Esophagus squamous epithelium (tissue), 5 donors: ENCODE measurements at places on chromosomes 1 and 21.

GRCh38 chr1:241950390-241950789 is 7.2 kb upstream of the BECN2 start:
- no peak for DNase-seq

GRCh38 chr1:162916407-162916806 is 55.4 kb upstream of the CCDC190 start:
- DNase-seq, result no peak

GRCh38 chr1:80540149-80540548 is 1260.6 kb upstream of the ADGRL2 start:
- no peak for DNase-seq

DNA sequence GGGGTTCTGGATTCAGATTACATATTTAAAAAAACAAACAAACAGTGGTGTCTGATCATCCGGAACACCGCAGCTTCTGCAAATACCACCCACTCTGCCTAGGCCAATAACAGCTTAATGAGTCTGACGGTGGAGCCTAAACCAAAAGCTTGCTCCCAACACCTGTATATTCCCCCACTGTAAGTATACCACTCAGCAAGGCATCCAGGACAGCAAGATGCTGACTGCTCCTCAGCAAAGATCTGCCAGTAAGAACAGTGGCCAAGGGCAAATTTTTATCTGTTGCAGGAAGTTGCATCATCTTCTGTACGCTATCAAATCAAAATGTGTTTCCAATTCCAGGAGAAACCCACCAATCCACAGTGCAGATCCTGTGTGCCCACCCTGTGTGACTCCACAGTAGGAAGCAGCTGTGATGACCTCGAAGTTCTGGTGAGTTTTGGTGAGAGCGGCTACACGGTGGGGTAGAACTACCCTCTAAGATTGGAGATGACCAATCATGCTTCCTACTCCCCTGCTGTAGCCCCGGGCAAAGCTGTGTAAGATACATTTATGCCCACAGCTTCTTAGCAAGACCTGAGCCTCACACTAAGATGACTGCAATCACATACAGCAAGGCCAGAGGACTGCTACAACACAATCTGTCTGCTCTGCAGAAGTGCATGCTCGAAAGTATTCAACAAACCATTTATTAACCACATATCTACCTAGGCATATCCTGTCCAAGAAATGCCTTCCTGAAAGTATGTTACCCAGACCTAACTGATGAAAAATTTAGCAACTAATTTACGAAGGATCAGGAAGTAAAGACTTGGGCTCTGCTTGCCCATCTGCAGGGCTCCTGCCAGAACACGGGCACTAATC is 30.5 kb downstream of the SIPA1L2 start:
- DNase-seq, result no peak

- DNase-seq, result no peak
These were observed 228.8 kb upstream of the B3GALT2 start for GRCh38 chr1:193415256-193415655.

DNA sequence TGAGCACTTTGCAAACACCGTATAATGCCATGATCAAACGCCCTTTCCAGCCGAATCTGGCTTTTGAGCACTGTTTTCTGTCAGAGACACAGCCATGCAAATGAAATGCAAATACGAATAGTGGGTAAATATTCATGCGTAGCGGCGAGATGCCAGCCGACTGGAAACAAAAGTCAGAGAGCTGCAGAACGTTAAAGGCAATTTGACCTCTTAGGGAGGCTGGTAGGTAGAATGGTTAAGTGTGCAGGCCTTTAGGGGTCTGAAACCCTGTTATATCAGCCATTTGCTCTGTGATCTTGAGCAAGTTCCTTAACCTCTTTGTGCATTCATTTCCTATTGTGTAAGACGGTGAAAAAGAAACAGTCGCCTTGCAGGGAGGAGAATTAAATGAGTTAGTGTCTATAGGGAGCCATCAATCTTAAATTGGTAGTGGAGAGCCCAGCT is 6.5 kb upstream of the SDHB start:
- no peak for DNase-seq

DNA sequence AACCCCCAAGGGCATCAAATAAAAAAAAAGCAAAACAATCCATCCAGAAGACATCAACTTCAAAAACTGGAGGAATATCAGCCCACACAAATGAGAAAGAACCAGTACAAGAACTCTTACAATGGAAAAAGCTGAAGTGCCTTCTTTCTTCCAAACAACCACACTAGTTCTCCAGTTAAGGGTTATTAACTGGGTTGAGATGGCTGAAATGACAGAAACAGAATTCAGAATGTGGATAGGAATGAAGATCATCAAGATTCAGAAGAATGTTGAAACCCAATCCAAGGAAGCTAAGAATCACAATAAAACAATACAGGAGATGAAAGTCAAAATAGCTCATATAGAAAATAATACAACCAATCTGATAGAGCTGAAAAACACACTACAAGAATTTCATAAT is 104.5 kb downstream of the NME7 start:
- DNase-seq, result no peak

GRCh38 chr1:23645338-23645737 is 46.3 kb upstream of the RPL11 start:
- DNase-seq, result no peak

- DNase-seq, result no peak
These were observed 31.2 kb upstream of the TNFRSF1B start for GRCh38 chr1:12135612-12136011.

GRCh38 chr1:23444104-23444533 is 19.6 kb upstream of the TCEA3 start:
- no peak for DNase-seq

- no peak for DNase-seq
These were observed 17.8 kb upstream of the CD84 start for GRCh38 chr1:160597051-160597450.

DNA sequence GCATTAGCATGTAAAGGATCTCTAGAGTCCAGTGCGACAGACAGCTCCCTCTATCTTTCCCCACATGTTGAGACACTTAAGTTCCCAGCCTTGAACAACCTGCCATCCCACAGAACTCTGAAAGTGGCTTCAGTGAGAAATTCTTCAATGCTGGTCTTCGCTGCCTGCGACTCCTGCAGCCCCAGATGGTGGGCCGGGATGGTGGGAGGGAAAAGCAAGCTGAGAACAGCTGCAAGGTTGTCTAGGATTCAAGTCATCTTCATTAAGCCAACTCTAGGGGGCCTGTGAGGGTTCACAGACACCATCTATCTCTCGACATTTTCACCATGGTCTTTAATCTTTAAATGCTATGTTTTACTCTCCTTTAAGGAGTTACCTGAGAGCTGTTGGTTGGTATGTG is 185.5 kb upstream of the C1orf174 start:
- no peak for DNase-seq

- no peak for DNase-seq
These were observed 704 bp downstream of the WDR4 start for GRCh38 chr21:42878678-42878992.

GRCh38 chr1:48572646-48573258 is 100.7 kb upstream of the SPATA6 start:
- DNase-seq, result no peak

GRCh38 chr1:34358636-34359035 is 181.9 kb downstream of the C1orf94 start:
- DNase-seq, result no peak

DNA sequence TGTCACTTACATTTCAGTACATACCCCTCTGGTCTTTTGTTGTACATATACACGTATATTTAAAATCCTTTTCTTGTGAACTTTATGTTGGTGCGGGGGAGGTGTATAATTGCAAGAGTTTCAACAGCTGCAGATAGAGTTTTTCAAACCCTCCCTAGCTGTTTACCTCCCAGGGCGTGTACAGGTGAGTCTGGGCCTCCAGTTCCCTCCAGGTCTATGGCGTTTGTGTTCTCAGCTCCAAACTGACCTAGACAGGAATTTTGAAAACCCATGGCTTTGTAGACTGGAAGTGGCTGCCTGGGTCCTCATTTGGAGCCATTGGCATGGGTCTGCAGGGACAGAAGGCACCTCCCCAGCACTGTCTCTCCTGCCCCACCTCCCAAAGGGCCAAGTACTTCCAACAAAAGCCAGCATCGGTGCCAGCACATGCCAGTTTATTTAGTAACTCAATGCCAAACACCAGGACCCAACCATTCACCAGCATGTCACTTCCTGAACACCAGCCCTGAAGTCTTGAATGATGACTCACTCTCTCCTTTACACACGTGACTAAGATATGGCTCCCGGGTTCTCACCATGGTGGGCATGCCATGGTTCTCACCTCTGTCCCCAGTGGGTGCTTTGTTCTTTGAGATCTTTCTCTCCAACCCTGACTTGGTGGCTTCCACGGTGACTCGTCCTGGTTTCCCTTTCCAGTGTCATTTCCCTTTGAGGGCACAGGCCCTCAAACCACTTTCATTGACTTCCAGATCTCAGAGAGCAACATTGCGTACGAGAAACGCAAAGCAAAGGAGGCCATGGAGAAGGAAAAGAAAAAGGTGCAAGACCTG is 57.3 kb upstream of the EFHD2 start:
- no peak for DNase-seq

DNA sequence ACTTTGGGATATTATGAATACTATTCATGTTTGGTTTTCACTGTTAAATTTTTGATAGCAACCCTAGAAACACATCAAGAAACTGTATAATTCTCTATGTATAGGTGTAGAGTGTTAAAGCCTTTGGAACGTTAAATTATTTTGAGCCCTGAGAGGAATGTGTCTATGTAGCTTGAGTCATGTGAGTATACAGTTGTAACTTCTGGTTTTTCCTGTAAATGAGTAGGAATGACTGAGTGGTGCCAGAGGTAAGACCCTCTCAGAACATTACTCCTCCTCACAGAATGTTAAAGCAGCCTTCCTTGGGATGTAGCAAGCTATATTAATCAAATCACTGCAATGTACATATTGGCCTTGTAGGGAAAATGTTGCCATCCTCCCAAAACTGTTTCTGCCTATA is 69.0 kb downstream of the C1orf21 start:
- no peak for DNase-seq

DNA sequence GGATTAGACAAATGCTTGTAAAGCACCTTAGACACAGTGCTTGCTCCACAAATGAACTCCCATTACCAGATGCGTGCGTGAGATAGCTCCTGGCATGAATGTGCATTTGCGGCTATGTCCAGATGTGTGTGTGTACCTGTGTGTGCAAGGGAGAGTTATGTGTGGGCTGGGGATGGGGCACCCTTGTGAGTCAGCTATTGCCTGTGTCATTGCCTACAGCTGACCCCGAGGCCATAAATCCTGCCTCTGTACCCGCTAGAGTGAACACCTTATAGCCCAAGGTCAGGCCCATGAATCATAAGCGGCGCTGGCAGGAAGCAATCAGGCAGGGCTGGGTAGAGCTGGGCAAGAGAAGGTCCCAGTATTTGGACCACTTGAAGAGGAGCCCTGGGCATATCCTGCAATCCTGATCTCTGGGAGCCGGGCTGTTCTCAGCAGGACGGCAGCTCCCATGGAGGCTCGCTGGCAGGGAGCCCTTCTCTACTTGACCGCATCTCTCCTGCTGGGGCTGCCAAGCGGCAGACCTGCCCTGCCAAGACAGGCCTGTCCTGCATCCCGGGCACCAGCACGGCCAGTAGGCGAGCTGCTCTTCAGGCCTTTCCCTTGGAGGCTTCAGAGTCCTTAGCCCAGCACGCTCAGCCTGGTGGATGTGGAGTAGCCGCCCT is 86.4 kb downstream of the TMEM53 start:
- DNase-seq, result no peak

DNA sequence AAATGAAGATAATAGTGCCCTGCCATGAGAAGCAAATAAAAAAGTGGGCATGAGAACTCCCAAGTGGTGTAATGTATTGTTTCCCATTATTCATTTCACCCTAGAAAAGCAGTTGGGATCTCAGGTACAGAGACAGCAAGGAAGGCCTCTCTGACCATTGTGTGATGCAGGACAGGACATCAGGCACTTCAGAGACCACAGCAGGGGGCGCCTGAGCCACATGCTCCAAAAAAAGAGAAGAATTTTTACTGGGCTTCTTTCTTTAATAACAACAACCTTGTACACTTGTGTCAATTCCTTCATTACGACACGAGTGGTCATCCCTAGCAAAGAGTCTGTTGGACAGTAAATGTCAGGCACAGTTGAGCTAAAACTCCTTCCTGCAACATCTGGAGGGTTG is 533.3 kb downstream of the OMA1 start:
- DNase-seq, result no peak

GRCh38 chr1:20964540-20965484 is 177.7 kb upstream of the HP1BP3 start:
- DNase-seq, result no peak

- DNase-seq, result no peak
These were observed 9.5 kb downstream of the SH3BP5L start for GRCh38 chr1:248816042-248816851.

- no peak for DNase-seq
These were observed 112.1 kb upstream of the ARTN start for GRCh38 chr1:43821471-43821870.

DNA sequence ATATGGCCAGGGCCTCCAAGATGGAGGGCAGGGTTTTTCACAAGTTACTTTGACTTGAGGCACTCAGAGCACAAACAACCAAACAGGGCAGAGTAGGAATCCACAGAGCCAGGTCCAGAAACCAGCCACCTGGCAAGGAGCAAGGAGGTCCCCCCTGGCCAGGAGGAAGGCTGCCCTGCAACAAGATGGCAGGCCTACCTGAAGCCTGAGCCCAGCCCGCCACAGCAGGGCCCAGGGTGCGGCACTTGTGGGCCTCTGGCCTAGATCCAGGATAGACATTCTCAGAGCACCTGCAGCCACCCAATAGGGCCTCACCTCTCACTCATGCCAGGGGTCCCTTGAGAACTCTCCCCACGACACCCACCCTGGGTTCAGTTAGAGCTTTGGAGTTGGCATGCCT is 11.5 kb downstream of the SH3BGRL3 start:
- DNase-seq, result no peak

GRCh38 chr1:32967888-32968568 is 3.4 kb upstream of the RNF19B start:
- DNase-seq, result no peak

DNA sequence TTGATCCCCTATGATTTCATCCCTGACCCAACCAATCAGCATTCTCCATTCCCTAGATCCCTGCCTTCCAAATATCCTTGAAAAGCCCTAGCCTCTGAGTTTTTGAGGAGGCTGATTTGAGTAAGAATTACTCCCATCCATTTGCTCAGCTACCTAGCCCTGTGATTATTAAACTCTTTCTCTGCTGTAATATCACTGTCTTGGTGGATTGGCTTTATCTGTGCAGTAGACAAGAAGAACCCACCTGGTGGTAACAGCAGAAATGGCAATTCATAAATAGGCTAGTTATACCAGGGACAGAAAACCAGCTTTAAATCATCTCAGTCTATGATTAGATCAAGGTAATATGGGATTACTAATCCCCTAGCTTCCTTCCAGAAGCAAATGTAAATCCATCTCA is 13.0 kb downstream of the IL20 start:
- no peak for DNase-seq

- DNase-seq, result no peak
These were observed 96.1 kb upstream of the PRMT6 start for GRCh38 chr1:106960412-106960811.
